ENCODE measurements at places on chromosomes 3 and 15.
A peak's percentile ranks its signal among the peaks of the same experiment; 100 is the strongest.

- no peaks in the 10 kb centered on the region for H3K36me3 ChIP-seq
- DNase-seq, result no peak
- H3K4me3 ChIP-seq, result no peak overlapping the region
- peaks cover 16% of the 10 kb centered on the region for H3K27me3 ChIP-seq
- peaks cover 5% of the 10 kb centered on the region for H3K4me1 ChIP-seq
Measured at GRCh38 chr3:130857336-130858026, 36.4 kb upstream of the ATP2C1 start.

GRCh38 chr3:193168931-193169330 is 72.1 kb upstream of the PLAAT1 start:
- no peaks in the 10 kb centered on the region for H3K27me3 ChIP-seq
- H3K27ac ChIP-seq, result no peak overlapping the region
- H3K36me3 ChIP-seq, result no peaks in the 10 kb centered on the region
- no peak overlapping the region for H3K4me3 ChIP-seq

- no peaks in the 10 kb centered on the region for H3K27me3 ChIP-seq
- H3K4me3 ChIP-seq, result peak overlapping the region; percentile 52
- peak; percentile 77 for DNase-seq
- H3K4me1 ChIP-seq, result peaks cover 97% of the 10 kb centered on the region
- peaks cover 62% of the 10 kb centered on the region for H3K36me3 ChIP-seq
Measured at GRCh38 chr15:67091071-67091979, 25.9 kb downstream of the SMAD3 start.

DNA sequence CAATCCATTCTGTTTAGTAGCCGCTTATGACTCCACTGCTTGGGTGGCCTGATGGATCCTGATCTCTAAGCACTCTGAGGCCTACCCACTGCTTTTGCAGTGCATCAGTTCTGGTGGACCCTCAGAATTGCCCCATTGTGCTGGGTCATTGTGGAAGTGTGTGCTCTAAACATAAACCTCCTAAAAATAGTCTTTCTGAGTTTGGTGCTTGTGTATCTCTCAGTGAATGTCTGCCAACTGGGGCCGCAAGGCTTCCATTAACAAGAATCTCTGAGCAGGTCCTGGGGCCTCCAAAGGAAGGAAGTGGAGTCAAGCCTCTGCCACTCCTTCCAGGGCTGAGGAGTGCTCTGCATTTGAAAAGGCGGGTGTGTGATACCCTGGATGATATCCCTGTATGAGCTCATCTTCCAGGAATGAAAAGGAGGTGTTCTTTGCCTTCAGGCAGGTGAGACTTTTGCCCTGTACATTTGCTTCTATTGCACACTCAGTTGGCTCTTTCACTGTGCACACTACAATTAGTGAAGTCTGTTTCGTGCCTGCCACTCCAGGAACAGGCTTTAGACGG is 80.0 kb upstream of the CACNA2D3 start:
- no peak overlapping the region for H3K27ac ChIP-seq
- H3K4me3 ChIP-seq, result no peak overlapping the region
- H3K36me3 ChIP-seq, result no peaks in the 10 kb centered on the region
- DNase-seq, result no peak

DNA sequence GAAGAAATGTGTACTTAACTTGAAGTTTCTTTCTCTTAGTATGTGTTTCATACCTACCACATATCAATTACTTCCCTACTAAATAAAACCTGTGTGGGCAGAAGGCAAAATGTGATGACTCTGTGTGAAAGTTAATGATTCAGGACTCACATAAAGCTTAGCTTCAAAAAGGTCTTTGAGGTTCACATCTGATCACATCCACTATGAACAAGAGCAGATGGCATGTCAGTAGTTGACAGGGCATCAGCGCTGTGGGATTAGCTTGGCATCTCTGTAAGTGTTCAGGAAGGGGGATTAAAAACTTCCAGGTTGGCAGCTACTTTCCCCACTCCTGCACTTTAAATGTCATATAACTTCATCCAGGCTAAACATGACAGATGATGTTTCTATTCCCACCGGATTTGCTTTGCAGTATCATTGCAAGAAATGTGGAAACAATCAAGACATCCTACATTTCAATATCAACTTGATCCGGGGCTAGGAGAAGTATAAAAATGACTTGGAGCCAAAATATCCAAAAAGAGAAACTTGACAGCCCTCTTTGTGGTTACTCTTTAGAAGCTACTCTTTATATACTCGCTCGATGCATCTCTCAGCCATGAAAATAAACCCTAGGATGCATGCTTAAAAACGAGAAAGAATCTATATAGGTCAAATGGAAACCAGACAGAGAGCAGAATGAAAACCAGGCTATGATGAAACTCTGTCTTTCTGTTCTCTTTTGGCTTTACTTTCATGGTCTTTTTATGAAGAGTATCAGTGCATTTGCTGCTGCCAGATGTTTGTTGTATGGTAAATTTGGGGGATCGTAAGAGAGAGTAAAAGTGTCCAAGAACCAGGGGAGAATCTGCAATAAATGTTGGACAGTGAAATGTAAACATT is 273.1 kb upstream of the ALCAM start:
- H3K4me3 ChIP-seq, result no peak overlapping the region
- no peak overlapping the region for H3K27ac ChIP-seq
- DNase-seq, result no peak
- H3K27me3 ChIP-seq, result no peaks in the 10 kb centered on the region
- H3K36me3 ChIP-seq, result no peaks in the 10 kb centered on the region
- H3K4me1 ChIP-seq, result no peaks in the 10 kb centered on the region

DNA sequence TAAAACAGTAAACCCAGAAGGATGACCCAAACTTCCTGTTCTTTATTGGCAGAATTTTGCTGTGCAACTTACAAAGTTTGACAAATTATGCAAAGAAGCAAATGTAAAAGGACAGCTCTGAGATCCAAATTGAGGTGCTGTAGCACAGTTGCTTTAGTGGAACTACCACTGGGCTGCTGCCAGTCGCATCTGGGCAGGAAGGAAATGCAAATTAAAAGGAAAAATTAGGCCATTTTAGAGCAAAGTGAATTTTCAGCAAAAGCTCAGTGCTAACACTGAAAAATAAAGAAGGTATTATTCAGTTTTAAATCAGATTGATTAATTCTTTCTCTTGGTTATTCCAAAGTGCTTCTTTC is 104.5 kb downstream of the ZMAT3 start:
- peaks cover 12% of the 10 kb centered on the region for H3K4me1 ChIP-seq
- no peaks in the 10 kb centered on the region for H3K27me3 ChIP-seq
- DNase-seq, result no peak

DNA sequence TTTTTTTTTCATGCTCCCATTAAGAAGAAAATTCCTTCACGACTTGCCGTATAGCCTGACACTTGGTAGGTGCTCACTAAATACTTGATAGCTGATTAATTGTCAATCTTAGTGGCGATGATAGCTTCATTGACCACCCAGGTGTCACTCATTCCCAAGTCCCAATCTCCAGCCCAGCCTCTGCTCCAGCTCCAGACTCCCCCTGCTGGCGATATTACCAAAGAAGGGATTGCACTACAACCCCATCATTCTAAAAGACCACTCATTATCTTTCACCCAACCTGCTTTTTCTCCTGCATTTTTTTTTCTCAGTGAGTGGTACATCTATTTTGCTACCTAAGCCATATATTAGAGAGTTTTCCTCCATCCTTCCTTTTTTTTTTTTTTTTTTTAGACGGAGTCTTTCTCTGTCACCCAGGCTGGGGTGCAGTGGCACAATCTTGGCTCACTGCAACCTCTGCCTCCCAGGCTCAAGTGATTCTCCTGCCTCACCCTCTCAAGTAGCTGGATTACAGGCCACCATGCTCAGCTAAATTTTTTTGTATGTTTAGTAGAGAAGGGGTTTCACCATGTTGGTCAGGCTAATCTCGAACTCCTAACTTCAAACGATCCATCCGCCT is 19.5 kb upstream of the COMMD2 start:
- no peaks in the 10 kb centered on the region for H3K4me1 ChIP-seq
- peaks cover 14% of the 10 kb centered on the region for H3K27me3 ChIP-seq

GRCh38 chr15:20645956-20646355 is 104.4 kb upstream of the GOLGA6L6 start:
- H3K27me3 ChIP-seq, result peaks cover 23% of the 10 kb centered on the region
- H3K36me3 ChIP-seq, result no peaks in the 10 kb centered on the region
- H3K4me3 ChIP-seq, result no peak overlapping the region
- peak; percentile 75 for DNase-seq

DNA sequence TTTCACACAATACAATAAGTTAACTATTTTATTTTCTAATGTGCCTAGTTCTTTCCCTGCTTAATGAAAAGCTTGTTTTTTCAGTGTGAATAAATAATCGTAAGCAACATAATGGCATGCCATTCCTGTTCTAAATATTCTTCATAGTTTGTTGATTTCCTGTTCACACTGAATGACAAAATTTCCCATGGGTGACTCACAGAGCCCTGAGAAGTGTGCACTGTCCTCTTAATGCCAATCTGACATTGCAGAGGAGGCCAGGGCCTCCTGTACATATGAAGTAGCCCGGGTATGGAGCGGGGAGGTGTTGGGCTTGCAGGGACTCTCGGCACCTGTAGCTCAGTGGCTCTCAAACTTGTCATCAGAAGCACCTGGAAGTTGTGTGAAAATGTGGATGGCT is 24.3 kb downstream of the CCR3 start:
- H3K4me3 ChIP-seq, result no peak overlapping the region
- no peak for DNase-seq
- no peak overlapping the region for H3K27ac ChIP-seq
- peaks cover 14% of the 10 kb centered on the region for H3K36me3 ChIP-seq
- peaks cover 28% of the 10 kb centered on the region for H3K27me3 ChIP-seq

Data from activated CD4-positive, alpha-beta T cell treated with anti-CD3 and anti-CD28 coated beads, Interleukin-2, amount 10 ng/mL, durations not matched to agents 7 days and 5 days (primary cell).